ENCODE measurements at places on chromosomes 5 and 9.
A peak's percentile ranks its signal among the peaks of the same experiment; 100 is the strongest.

- DNase-seq: no peak
Measured at GRCh38 chr9:14752871-14753270, 30.3 kb upstream of the CER1 start.

GRCh38 chr5:36208786-36209185 is 32.9 kb downstream of the NADK2 start:
- no peak for DNase-seq

DNA sequence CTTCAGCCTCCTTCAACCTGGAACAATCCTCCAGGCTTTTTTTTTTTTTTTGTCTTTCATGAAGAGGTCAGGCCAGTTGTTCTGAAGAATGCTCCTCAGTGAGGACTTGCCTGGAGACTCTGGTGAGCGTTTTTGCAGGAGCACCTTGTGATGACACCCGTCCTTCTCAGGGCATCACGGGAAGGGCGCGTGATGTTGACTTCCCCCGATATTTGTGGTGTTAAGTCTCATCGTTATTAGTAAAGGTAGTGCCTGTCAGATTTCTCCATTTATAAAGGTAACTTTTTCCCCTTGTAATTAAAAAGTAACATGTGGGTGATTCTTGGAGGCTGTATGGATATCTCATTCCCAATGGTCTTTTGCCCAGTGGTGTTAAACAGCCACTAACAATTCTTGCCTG is 11.1 kb upstream of the PSMB7 start:
- no peak for DNase-seq

DNA sequence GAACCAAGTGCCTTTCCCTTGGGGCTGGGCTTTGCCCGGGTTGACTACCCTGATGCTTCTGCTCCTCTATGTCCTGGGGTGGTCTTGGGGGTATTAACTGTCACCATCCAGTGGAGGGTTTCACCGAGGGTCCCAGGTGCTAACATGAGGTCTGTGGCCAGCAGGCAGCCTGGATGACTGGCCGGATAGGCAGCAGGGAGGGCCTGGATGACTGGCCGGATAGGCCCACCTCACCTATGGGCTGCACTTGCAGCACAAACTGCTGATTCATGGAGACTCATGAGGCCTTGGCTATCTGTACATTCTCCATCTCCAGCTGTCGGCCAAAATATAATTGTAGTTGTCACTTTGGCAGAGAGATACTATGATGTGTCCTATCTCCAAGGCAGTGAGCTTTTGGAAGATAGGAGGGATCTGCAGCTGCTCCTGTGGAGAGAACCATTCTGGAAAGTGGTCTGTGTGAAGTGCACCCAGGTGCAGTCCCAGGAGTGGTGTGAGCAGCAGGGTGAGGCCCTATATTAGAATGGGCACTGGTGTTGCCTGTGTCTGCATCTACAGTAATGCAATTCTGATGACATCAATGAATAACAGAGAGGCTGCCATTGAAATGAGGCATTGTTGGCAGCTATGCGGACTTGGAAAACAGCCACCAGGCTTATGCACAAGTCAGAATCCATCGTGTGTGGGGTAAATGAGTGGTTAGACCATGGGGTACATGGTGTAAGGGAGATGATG is 26.3 kb upstream of the CDKN2AIPNL start:
- no peak for DNase-seq

GRCh38 chr9:35844628-35845270 is 15.7 kb downstream of the TMEM8B start:
- DNase-seq: peak; percentile 71

DNA sequence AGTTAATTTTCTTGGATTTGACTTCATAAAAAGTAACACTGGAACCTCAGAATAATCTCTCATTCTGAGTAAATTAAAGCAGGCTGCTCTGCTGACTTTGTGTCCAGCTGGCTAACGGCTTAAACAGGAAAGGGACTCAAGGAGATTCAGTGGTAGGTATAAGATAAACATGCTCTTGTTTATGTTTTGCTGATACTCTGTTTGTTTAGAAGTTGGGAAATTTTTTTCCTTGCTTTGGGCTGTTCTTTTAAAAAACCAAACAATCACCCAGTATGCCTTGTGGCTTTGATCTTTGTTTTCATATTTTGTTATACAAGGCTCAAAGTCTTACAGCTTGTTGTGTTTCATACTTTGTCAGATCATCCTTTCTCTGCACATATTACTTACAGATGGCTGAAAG is 237.6 kb upstream of the RIOK2 start:
- no peak for DNase-seq

GRCh38 chr9:20995616-20996015 is 35.8 kb downstream of the HACD4 start:
- no peak for DNase-seq

DNA sequence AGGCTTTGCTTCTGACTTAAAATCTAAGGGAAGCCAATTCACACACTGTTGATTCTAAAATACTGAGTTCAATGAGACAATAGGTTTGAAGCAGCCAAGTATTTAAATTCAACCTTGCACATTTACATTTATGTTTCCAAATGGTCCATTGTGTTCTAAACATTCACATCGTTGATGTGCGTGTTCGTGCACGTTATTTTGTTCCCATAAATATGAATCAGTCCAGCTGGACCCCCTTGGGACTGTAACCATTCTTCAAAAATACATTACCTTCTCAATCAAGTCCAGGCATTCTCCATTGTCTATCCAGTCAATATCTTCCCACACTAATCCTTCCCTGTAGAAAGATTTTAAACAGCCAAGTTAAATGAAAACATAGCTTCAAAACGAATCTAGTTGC is 146.4 kb upstream of the RETREG1 start:
- no peak for DNase-seq

Data from germinal center (tissue), 1 donor.